ENCODE measurements at places on chromosomes 2 and 18.
A peak's percentile ranks its signal among the peaks of the same experiment; 100 is the strongest.

GRCh38 chr2:218745559-218746469 lies 35.2 kb downstream of the TTLL4 start:
- peak; percentile 91 for DNase-seq

GRCh38 chr2:176112375-176113302 lies 3.9 kb upstream of the HOXD10 start:
- no peak for DNase-seq

DNA sequence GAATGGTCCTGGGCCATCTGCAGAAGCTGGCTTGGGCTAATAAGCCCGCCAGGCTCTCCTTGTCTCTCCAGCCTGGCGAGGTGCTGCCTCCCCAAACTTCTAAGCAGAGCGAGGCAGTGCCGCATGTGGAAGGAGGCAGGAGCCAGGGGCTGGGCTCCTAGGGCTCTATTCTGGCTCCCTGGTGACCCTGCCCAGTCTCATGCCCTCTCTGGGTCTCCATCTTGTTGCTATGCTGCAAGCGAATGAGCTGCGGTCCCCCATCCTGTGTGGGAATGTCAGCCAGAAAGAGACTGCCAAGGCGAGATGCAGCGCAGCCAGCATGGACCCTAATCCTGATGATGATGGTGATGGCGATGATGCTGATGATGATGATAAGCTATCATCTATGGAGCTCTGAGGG lies 48.7 kb downstream of the TNS1 start:
- DNase-seq: no peak

GRCh38 chr2:121754851-121755236 lies 607 bp upstream of the TSN start:
- DNase-seq: no peak

GRCh38 chr18:29531746-29532145 lies 1354.8 kb upstream of the CDH2 start:
- no peak for DNase-seq

DNA sequence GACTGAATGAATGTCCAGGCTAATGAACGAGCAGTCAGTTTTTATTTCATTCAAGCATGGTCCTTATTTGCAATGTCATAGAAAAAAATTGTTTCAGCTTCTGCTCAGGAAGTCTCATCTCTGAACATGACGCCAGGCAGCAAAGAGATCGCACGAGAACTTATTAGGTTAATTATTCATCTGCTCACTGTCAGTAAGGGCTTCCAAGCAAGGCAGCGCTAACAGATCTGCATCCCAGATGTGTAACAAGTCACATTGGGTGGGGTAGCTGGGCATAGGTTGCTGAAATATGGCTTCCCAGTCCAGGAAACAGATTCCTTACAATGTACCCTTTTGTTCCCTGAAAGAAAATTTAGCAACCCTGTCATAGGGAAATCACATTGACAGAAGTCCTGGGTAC lies 63.5 kb downstream of the ANKRD44 start:
- no peak for DNase-seq

GRCh38 chr2:69375494-69376353 lies 11.3 kb downstream of the GFPT1 start:
- no peak for DNase-seq

All from substantia nigra (tissue), 51 donors.